ENCODE measurements at places on chromosomes 3 and 15. TPM values are rescaled to one million over a fixed set of nuclear protein-coding genes. Genes with fewer than 3 reads are reported as not detected.

RGMA gene
- total RNA-seq: not detected

CHRNA5 gene
- total RNA-seq: 8.9 TPM

SEMA3F gene
- 0.14 TPM for total RNA-seq

C2CD4A gene
- total RNA-seq: 0.05 TPM

RTP3 gene
- not detected for total RNA-seq

LMAN1L gene
- 0.36 TPM for total RNA-seq

RBP2 gene
- total RNA-seq: not detected

PLSCR5 gene
- total RNA-seq: not detected

CMTM8 gene
- total RNA-seq: 4.8 TPM

CPOX gene
- 46.4 TPM for total RNA-seq

ARPIN gene
- not detected for total RNA-seq

ATP13A4 gene
- 2.1 TPM for total RNA-seq

RSL24D1 gene
- total RNA-seq: 121 TPM

PIGBOS1 gene
- 9.7 TPM for total RNA-seq

FAM81A gene
- 1.9 TPM for total RNA-seq

ABHD10 gene
- 39.5 TPM for total RNA-seq

LMLN gene
- 5.5 TPM for total RNA-seq

PRR23E gene
- total RNA-seq: not detected

ALDH1L1 gene
- not detected for total RNA-seq

REC114 gene
- not detected for total RNA-seq

PLA2G4D gene
- total RNA-seq: not detected

FOXB1 gene
- 0.68 TPM for total RNA-seq

DAZL gene
- total RNA-seq: 0.07 TPM

GRM2 gene
- 0.24 TPM for total RNA-seq
